ENCODE measurements at places on chromosomes 5 and 9. TPM values are rescaled to one million over a fixed set of nuclear protein-coding genes. Genes with fewer than 3 reads are reported as not detected.

Gene DRD1
- not detected for total RNA-seq

Gene RAD23B
- 85.6 TPM for total RNA-seq

Gene ZBED3
- 7.4 TPM for total RNA-seq

Gene CTXN3
- not detected for total RNA-seq

Gene CENPH
- total RNA-seq, result 8.8 TPM

Data from cardiac ventricle fibroblast (primary cell).